ENCODE measurements at places on chromosomes 11 and 22. TPM values are rescaled to one million over a fixed set of nuclear protein-coding genes. Genes with fewer than 3 reads are reported as not detected.

GRCh38 chr11:77375107-77375506, 73.6 kb upstream of the GDPD4 start:
- no peak for DNase-seq

The PRODH gene
- polyA plus RNA-seq: 7.4 TPM

GRCh38 chr11:135002236-135002635, 590.2 kb upstream of the B3GAT1 start:
- DNase-seq: peak; percentile 55

DNA sequence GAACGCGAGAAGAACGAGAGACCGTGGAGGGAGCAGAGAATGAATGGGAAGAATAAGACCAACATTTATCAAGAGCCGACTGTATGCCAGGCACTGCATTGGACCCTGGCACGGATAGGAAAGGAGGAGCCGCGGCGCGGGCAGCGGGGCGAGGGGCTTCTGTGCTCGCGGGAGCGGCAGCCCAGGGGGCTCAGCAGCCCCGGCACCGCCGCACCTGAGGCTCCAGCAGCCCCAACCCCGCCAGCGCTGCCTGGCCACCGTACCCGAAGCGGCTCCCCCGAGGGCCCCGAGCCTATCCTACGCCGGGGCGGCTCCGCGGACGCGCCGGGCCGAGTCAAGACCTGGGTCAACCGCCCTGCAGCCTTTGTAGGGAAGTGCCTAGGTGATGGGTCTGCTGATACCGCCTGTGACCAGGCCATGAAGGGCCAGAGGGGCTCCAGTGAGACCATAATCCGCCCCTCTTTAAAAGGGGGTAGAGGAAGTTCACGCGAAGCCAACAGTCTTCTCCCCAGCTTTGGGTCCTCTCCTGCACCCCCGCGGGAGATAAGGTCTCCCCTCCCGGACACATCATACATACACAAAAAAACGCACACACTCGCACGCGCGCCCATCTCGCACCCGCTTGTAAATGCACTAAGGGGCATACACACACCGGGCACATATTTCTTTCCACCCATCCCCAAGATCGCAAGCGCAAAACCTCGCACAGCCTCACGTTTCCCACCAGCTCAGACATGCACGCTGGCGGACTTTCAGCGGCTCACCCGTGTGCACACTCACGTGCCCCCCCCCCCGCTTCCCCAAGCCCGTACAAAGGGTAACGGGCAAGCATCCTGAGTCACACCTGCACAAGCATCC, 935 bp upstream of the RTN4RL2 start:
- DNase-seq: no peak

The OR4P4 gene
- 0.08 TPM for polyA plus RNA-seq

DNA sequence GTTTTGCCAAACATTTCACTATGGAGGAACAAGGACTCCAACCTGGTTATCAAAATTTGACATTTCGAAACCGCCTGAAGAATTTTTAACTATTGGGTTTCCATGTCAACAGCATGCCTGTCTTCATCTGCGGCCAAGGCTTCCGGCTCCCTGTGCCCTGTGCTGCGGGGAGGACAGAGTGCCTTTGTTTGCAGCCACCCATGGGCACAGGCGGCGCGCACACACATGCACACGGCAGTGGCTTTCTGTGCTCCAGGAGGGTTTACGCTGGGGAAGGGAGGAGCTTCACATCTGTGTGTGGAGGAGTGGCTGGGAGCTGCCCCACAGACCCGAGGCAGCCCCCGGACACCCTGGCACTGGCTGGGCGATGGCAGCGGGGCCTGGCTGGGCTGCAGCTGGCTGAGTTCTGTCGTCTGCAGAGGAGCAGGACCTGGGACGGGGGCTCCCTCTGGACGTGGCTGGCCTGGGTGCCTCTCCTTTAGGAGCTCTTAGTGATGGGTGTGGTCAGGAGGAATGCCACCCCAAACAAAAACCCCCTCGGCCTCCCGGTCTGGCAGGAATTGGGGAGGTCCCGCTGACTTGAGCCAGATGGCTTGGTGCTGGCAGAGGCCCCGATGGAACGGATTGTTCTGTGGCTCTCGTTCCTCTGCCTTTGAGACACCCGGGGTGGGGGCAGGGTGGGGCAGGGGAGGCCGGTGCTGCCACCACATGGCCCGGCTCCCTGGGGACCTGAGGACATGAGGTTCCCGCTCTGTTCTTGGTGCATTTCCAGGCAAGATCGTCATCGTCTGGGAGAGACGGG, 1290.9 kb downstream of the BRD1 start:
- DNase-seq: no peak

Data from left renal pelvis (tissue), 4 donors.